ENCODE measurements at places on chromosomes 2 and 18. TPM values are rescaled to one million over a fixed set of nuclear protein-coding genes. Genes with fewer than 3 reads are reported as not detected.

DNA sequence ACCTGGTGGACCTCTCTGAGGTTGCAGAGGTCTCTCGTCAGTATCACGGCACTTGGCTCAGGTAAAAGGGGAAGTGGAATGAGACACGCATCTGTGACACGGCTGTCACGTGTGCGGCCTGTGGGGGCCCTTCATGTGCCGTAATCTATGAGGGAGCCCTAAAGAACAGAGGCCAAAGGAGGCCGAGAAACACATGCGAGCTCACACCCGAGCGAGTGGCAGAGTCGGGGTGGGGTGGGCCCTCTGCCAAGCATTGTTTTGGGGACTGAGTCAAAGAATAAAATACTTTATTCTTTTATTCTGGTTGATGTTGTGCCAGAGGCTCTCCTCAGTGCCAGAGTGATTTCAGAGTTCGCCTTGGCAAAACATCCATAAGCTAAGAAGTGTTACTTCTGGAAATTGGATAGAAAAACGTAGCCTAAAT is 43.3 kb downstream of the PLB1 start:
- peaks cover 8% of the 10 kb centered on the region for H3K4me1 ChIP-seq
- H3K36me3 ChIP-seq: no peaks in the 10 kb centered on the region
- no peak for DNase-seq
- H3K27me3 ChIP-seq: no peaks in the 10 kb centered on the region
- H3K27ac ChIP-seq: no peak overlapping the region

- no peaks in the 10 kb centered on the region for H3K27me3 ChIP-seq
- H3K36me3 ChIP-seq: no peaks in the 10 kb centered on the region
- no peak overlapping the region for H3K27ac ChIP-seq
- H3K4me1 ChIP-seq: no peaks in the 10 kb centered on the region
- DNase-seq: no peak
- no peak overlapping the region for H3K4me3 ChIP-seq
Measured at GRCh38 chr2:61784643-61785042, 69.2 kb downstream of the FAM161A start.

DNA sequence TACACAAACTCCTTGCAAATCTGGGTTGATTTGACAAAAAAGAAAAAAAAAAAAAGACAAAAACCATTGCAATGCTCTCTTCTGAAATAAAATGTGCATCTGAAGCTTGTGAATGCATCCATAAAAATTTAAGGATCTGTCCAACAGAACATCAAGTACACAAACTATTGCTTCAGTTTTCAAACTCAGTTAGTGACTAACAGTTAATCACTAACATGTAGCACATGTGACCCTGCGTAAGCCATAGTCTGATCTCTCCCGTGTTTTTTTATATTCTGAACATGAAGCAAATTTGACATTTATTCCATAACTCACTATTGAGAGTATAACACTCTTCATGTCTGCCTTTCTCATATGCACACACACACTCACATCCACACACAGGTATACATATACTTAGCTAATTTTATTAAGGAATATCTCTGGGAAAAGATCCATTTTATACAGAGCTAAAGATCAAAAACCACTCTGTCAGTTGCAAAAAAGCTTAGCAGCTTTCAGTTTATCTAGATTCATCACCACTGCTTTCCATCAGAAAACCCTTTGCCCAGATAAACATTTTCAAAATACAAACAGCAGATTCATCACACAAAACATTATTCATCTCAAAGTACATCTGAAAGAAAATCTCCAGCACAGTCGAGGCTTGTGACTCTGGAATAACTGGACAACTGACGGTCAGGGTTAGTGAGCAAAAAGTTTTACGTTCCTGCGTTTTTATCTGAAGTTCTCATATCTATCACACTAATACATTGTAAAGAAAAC is 1000.4 kb upstream of the ACVR2A start:
- DNase-seq: no peak
- no peak overlapping the region for H3K27ac ChIP-seq
- H3K27me3 ChIP-seq: no peaks in the 10 kb centered on the region
- H3K4me3 ChIP-seq: no peak overlapping the region
- no peaks in the 10 kb centered on the region for H3K36me3 ChIP-seq
- peaks cover 2% of the 10 kb centered on the region for H3K4me1 ChIP-seq

DNA sequence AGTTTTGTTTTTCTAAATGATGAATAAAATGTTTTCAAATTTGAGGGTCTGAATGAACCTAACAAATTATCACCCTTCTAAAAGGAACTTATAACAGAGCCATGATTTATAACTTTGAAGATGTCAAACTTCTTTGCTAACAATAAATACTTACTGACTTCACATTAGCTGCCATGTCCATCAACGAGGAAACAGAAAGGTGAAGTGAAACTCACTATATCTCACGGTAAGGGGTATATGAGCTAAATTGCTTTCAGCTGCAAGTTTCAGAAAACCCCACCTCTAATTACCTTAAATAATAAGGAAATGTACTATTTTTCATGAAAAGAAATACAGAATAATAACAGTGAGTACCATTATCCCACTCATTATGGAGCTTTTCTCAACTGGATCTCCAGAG is 350.8 kb upstream of the NT5C1B start:
- no peaks in the 10 kb centered on the region for H3K36me3 ChIP-seq
- H3K4me1 ChIP-seq: no peaks in the 10 kb centered on the region
- H3K27me3 ChIP-seq: no peaks in the 10 kb centered on the region
- H3K27ac ChIP-seq: no peak overlapping the region
- H3K4me3 ChIP-seq: no peak overlapping the region
- DNase-seq: no peak

- peaks cover 46% of the 10 kb centered on the region for H3K27me3 ChIP-seq
- H3K27ac ChIP-seq: no peak overlapping the region
- no peaks in the 10 kb centered on the region for H3K4me1 ChIP-seq
Measured at GRCh38 chr18:57353137-57353939, 981 bp downstream of the ST8SIA3 start.

GRCh38 chr18:3008541-3008940 is 4.4 kb downstream of the LPIN2 start:
- peaks cover 6% of the 10 kb centered on the region for H3K4me1 ChIP-seq
- no peak overlapping the region for H3K27ac ChIP-seq
- no peak overlapping the region for H3K4me3 ChIP-seq
- H3K36me3 ChIP-seq: no peaks in the 10 kb centered on the region
- DNase-seq: no peak

DNA sequence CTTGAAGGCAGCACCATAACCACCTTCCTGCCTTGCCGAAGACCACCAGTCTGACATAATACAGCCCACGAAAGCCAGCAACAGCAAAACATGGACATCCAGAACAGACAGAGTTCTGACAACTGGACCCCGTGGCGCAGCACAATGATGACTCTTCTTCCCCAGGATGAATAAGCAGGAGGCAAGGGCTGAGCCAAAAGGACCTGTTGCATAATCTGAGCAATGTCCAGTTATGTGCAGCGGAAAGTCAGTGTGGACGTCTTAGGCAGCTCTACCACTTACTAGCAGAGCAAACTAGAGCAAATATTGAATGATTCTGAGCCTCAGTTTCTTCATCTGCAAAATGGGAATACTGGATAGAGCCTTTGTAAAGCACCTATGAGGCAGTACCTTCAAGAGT is 225.1 kb downstream of the ZBTB7C start:
- no peak overlapping the region for H3K27ac ChIP-seq
- no peak overlapping the region for H3K4me3 ChIP-seq
- DNase-seq: no peak
- no peaks in the 10 kb centered on the region for H3K4me1 ChIP-seq
- H3K27me3 ChIP-seq: no peaks in the 10 kb centered on the region
- H3K36me3 ChIP-seq: no peaks in the 10 kb centered on the region

GRCh38 chr2:72953976-72954375 is 36.7 kb downstream of the EMX1 start:
- no peaks in the 10 kb centered on the region for H3K36me3 ChIP-seq
- H3K27me3 ChIP-seq: no peaks in the 10 kb centered on the region
- H3K27ac ChIP-seq: no peak overlapping the region
- no peaks in the 10 kb centered on the region for H3K4me1 ChIP-seq
- DNase-seq: no peak

GRCh38 chr2:44652701-44653100 is 288.8 kb upstream of the SIX3 start:
- no peaks in the 10 kb centered on the region for H3K36me3 ChIP-seq
- no peak overlapping the region for H3K4me3 ChIP-seq
- H3K27me3 ChIP-seq: no peaks in the 10 kb centered on the region
- no peak for DNase-seq
- H3K27ac ChIP-seq: no peak overlapping the region

- no peaks in the 10 kb centered on the region for H3K27me3 ChIP-seq
- DNase-seq: no peak
- H3K36me3 ChIP-seq: no peaks in the 10 kb centered on the region
Measured at GRCh38 chr2:217988840-217989204, 14.0 kb downstream of the TNS1 start.

GRCh38 chr2:24297663-24298062 is 62.7 kb downstream of the ITSN2 start:
- no peaks in the 10 kb centered on the region for H3K27me3 ChIP-seq
- H3K4me3 ChIP-seq: no peak overlapping the region
- H3K27ac ChIP-seq: no peak overlapping the region
- H3K36me3 ChIP-seq: no peaks in the 10 kb centered on the region

DNA sequence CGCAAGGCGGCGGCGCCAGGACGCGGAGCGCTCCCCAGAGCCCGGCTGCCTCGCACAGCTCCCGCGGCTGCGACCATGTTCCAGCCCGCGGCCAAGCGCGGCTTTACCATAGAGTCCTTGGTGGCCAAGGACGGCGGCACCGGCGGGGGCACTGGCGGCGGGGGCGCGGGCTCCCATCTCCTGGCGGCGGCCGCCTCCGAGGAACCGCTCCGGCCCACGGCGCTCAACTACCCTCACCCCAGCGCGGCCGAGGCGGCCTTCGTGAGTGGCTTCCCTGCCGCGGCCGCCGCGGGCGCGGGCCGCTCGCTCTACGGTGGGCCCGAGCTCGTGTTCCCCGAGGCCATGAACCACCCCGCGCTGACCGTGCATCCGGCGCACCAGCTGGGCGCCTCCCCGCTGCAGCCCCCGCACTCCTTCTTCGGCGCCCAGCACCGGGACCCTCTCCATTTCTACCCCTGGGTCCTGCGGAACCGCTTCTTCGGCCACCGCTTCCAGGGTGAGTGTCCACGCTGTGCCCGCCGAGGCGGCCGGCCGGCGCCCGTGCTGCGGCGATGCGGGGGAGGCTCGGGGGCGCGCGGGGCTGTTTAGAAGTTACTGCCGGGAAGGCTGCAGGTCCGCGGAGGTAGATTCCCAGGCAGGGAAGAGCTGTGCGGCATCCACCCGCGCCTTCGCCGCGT is 696 bp downstream of the EMX1 start:
- H3K4me3 ChIP-seq: peak overlapping the region; percentile 20
- H3K36me3 ChIP-seq: no peaks in the 10 kb centered on the region
- DNase-seq: peak; percentile 9
- H3K27ac ChIP-seq: no peak overlapping the region
- peaks cover 96% of the 10 kb centered on the region for H3K27me3 ChIP-seq

DNA sequence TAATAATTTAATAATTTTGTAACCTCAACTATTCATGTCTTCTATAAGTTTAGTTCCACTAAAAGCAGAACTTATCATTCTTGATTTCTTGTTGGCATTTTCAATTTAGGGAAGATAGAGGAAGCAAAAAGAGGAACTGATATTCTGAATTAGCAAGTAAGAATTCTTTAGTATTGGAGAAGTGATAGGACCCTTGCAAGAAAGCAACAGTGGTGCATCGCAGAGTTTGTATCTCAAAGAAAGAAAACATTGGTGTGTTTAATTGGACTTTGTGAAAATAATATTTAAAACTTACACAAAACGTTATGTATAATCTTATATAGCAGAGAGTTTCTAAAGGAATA is 36.5 kb upstream of the TNFRSF11A start:
- H3K27ac ChIP-seq: no peak overlapping the region
- H3K4me1 ChIP-seq: peaks cover 5% of the 10 kb centered on the region
- H3K4me3 ChIP-seq: no peak overlapping the region
- H3K36me3 ChIP-seq: no peaks in the 10 kb centered on the region
- no peak for DNase-seq
- H3K27me3 ChIP-seq: no peaks in the 10 kb centered on the region

GRCh38 chr2:231781798-231782726 is 980 bp upstream of the PDE6D start:
- no peaks in the 10 kb centered on the region for H3K36me3 ChIP-seq
- DNase-seq: no peak
- H3K27ac ChIP-seq: peak overlapping the region; percentile 91
- peaks cover 38% of the 10 kb centered on the region for H3K4me1 ChIP-seq

DNA sequence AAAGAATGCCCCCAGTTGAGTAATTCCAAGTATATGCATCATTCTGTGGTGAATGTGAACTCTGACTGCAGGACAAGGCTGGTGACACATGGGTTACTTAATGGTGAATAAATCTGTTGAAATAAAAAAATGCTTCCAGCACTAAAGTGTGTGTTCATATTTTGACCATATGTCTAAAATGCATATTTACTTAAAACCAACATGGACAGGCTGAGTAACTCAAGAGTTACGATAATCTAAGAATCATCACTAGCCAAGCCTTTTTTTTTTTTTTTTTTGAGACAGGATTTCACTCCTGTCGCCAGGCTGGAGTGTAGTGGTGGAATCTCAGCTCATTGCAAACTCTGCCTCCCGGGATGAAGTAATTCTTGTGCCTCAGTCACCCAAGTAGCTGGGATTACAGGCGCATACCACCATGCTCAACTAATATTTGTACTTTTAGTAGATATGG is 47.1 kb upstream of the CCBE1 start:
- no peaks in the 10 kb centered on the region for H3K4me1 ChIP-seq
- no peak overlapping the region for H3K4me3 ChIP-seq
- H3K36me3 ChIP-seq: no peaks in the 10 kb centered on the region
- DNase-seq: no peak
- H3K27ac ChIP-seq: no peak overlapping the region
- no peaks in the 10 kb centered on the region for H3K27me3 ChIP-seq

DNA sequence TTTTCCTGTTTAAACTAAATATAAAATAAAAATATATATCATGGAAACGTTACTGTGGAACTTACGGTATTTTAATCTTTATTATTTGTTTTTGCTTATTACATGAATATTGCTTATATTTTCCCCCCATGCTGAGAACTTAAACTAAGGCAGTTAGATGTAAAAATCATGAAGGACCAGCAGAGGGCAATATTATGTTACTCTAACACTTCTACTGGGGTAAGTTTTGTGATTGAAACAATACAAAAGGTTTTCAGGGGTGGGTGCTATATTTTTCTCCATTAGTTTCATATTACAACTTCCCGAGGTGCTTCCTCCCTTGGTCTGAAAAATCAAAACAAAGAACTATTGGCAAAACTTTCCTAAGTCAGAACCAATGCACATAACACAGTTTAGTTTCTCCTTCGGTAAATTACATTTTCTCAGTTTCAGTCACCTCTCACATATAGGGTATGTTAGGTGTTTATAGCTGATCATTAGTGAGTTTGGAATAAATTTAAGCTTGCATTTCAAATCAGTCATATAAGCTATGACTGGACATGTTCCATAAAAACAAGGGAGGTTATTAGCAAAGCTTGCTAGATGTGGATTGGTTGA is 54.8 kb downstream of the ZNF407 start:
- H3K36me3 ChIP-seq: no peaks in the 10 kb centered on the region
- no peaks in the 10 kb centered on the region for H3K27me3 ChIP-seq
- DNase-seq: no peak

The SLC35F5 gene
- 62.6 TPM for total RNA-seq

The ASXL3 gene
- 0.05 TPM for total RNA-seq

The LCT gene
- 0.13 TPM for total RNA-seq

The SERPINB12 gene
- total RNA-seq: not detected

The ARL5A gene
- total RNA-seq: 61.8 TPM

The CCL20 gene
- total RNA-seq: not detected

The PSMA8 gene
- not detected for total RNA-seq

The SLC1A4 gene
- 54.1 TPM for total RNA-seq

The ERFE gene
- 0.46 TPM for total RNA-seq

The TMEM37 gene
- 0.49 TPM for total RNA-seq

The NOP58 gene
- total RNA-seq: 22.5 TPM

The FRZB gene
- total RNA-seq: 3.6 TPM

The TMEM178A gene
- total RNA-seq: not detected
